ENCODE measurements at places on chromosomes 7 and 10.

DNA sequence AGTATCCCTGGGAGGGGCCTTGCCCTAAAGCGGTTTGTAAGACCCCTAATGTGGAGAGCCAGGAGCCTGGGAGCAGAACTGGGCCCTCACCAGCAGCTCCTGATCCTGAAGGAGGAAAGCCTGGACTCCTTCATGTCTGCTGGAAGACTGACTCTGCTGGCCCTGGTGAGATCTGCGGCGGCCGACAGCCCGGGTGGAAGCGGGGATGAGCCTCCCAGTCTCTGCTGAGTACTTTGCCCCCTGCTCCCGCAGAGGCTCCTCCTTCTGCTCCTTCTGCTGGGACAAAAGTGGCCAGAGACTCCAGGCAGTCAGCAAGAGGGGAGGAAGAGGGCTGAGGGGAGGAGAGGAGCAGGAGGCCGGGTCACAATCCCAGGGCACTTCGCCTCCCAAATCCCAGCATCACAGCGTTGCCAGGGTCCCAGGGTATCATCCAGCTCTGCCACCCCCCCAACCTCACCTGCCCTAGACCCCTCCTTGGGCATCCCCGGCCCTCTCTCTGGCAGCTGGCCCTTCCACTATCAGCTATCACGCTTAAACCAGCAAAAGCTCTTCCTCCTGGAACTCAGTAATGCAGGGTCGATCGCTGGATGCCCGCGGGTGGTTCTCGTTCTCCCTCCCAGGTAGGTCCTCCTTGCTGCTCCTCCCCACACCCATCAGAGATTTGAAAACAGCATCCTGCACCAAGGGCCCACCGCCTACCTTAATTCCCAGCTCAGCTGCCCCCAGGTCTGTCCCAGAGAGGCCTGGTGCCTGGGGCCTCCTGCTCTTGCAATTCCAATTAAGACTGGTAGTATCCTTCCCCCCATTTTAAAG, 7.9 kb downstream of the TBATA start:
- no peak for DNase-seq

- no peak for DNase-seq
These were observed 64.4 kb upstream of the ARID5B start for GRCh38 chr10:61836888-61837754.

- no peak for DNase-seq
These were observed 85.1 kb upstream of the BMPER start for GRCh38 chr7:33820206-33820605.

DNA sequence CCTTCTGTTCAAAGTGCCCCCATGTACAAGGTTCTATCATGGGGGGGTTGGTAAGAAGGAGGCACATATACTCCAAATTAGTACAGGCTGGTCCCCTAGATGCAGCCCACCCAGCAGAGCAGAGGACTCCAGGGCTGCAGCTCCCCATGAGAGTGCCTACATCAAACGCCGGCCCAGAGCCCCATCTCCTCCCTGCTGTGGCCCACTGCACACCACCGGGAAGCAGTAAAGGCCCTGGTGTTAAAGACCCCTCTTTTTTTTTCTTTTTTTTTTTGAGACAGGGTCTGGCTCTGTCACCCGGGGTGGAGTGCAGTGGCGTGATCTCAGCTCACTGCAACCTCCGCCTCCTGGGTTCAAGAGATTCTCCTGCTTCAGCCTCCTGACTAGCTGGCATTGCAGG, 47.4 kb downstream of the SH3PXD2A start:
- no peak for DNase-seq

DNA sequence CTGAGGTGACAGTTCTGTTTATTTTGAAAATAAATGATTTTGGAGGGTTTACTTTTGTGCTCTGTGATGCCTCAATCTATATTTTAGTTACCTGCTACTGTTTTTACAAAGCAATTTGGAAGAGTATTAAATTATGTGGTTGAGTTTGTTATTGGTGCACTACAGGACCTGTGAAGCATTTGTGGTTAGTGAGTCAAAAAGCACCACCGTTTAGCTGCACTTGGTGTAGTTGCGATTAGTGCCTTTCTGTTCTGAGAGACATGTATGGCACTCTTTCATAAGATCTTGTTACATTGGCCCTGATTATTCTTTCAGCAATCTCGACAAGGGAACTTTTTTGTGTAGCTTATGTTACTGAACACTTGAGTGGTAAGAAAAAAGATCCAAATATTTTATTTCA, 132.2 kb downstream of the BBS9 start:
- DNase-seq: no peak

GRCh38 chr10:48895803-48896195, 43.8 kb downstream of the LRRC18 start:
- no peak for DNase-seq

GRCh38 chr7:50614721-50615518, 49.7 kb upstream of the DDC start:
- DNase-seq: no peak

DNA sequence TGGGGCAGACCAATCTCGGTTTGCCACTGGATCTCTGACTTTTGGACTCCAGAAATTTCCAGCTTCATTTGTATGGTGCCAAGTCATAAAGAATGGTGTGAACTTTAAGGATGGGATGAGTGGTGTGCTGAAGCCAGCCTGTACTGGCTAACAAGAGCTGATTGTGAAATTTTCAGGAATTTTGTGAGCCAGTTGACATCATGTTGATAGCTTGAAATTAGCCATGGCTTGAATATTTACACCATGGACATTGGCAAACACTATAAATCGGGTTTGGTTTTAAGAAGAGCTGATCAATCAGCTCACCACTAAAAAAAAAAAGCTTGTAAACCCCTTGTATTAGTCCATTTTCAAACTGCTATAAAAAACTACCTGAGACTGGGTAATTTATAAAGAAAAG, 14.1 kb upstream of the MYH16 start:
- no peak for DNase-seq

DNA sequence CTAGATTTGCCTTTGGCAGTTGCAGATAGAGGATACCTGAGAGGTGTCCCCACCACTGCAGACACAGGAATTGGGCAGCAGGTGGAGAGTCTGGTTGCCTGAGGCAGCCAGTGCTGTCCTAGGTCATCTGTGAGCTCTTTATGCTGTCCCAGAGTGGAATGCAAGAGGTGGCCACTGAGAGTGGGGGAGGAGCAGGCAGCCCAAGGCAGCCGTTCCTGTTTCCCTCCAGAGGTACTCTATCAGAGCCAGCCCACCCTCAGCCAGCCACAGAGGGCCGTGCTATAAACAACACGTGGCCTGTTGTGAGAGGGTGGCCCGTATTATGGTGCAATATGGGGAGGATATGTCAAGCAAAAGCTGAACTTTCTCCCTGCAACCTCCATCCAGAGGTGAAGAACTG, 8.5 kb downstream of the LRRC18 start:
- DNase-seq: no peak

- DNase-seq: no peak
These were observed 115.5 kb downstream of the LSMEM1 start for GRCh38 chr7:112596260-112596659.

DNA sequence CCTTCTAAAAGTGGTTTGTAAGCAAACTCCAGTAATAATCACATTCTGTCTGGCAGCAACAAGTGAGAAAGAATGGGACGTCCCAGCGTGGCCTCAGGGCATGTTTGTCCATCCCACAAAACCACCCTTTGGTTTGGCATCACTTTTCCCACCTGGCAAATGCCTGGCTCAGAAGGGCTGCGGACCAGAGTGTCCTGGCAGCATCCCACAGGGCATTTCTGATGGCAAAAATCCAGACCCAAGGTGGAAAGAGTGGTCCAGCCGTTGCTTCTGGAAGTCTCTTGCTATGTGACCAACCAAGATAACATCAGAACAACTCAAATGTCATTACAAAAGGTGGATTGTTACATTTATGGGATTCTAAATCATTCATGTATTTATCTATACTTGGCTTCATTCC, 174.4 kb downstream of the CREB5 start:
- no peak for DNase-seq

DNA sequence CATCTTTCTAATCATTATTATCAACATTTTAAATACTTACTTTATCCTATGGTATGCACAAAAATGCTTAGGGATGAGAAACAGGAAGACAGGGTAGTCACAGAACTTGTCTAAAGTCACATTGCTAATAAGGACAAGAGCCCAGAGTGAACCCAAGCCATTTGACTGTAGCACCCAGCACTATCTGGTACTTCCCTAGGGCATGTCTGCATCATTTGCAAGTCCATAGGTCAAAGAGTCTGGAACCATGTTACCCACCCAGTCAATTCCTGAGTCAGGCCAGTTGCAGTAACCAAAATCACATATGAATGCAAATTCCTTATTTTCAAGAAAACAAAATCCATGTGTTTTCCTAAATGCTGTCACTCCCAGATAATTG, 19.1 kb downstream of the ASAH2 start:
- no peak for DNase-seq

DNA sequence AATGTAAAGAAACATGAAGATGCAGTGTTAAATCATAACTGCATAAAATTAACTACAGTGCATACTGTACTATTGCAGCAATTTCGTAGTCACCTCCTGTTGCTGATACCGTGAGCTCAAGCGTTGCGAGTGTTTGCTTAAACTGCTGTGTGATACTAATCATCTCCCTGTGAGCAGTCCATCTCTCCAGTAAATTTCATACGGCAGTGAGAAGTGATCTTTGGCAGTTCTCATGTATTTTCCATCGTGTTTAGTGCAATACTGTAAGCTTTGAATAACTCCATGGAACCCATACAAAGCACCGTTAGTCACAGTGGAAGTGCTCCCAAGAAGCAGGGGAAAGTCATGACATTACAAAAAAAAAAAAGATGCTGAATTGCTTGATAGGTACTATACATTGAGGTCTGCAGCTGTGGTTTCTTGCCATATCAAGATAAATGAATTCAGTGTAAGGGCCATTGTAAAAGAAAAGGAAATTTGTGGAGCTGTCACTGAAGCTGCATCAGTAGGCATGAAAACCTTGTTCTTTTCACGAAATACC, 360.4 kb downstream of the EXOC4 start:
- no peak for DNase-seq

DNA sequence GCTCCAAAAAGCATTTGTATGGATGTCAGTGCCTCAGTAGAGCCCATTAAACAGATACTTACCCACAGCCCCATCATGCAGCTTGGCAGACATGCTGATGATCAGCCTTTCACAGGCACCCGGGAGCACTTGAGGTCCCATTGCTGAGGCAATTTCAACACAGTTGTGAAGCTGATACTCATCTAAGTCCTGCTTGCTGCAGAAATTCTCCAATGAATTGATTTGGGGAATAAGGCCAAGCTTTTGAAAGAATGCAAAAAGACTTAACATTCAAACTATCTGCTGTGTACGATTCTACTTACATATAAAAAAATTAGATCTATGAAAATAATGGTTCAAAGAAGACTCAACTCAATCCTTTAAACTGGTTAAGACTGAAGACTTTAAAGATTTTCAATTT, 60.5 kb downstream of the LAMB4 start:
- DNase-seq: no peak
